ELF-1 (cell line): ENCODE measurements at places on chromosomes 6 and 20.

GRCh38 chr6:30150671-30151395, 10.2 kb downstream of the TRIM10 start:
- DNase-seq: no peak

GRCh38 chr6:157278171-157278570, 45.1 kb downstream of the TMEM242 start:
- no peak for DNase-seq

DNA sequence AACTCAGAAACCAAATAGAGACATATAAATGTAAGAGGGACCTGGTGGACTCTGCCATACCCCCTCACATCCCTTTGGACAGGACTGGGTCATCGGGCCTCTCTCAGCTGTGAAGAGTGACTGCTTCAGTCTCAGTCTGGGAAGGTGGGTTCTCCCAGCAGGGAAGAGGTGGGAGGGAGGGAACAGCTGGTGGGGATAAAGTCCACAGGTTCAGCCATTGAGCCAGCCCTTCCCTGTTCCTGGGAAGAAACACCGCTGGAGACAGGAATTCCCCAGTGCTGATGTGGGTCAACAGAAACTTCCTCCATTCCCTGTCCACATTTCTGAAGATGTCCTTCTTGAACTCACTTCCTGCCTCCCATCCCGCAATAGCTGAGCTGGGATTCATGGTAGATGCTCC, 209.2 kb upstream of the PMEPA1 start:
- no peak for DNase-seq

GRCh38 chr6:126337323-126337722, 2.6 kb upstream of the CENPW start:
- no peak for DNase-seq

DNA sequence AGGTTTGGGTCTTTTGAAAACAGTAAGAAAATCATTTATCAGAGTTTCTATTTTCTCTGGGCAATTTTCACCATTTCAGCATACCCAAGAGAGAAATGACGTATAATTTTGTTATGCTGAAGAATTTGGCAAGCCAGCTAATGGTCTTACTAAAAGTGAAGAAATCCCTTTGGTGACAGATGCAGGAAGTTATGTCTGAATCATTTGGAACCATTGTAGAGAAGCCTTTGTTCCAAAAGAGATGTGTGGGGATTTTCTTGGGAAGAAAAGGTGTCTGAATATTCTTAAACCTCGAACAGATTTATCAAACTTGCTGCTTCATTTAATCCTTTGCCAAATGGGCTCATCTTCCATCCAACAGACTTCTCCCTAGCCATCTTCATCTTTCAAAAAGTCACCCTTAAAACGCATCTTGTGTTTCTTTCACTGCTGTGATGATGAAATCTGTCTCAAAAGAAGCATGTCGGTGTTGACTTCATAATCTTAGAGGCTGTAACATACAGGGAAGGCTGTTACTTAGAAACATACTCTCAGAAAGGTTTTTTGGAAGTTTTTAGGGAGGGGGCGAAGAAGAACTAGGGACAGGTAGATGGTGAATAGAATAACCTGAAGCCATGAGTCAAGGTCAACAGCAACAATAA, 39.5 kb downstream of the CITED2 start:
- DNase-seq: no peak

DNA sequence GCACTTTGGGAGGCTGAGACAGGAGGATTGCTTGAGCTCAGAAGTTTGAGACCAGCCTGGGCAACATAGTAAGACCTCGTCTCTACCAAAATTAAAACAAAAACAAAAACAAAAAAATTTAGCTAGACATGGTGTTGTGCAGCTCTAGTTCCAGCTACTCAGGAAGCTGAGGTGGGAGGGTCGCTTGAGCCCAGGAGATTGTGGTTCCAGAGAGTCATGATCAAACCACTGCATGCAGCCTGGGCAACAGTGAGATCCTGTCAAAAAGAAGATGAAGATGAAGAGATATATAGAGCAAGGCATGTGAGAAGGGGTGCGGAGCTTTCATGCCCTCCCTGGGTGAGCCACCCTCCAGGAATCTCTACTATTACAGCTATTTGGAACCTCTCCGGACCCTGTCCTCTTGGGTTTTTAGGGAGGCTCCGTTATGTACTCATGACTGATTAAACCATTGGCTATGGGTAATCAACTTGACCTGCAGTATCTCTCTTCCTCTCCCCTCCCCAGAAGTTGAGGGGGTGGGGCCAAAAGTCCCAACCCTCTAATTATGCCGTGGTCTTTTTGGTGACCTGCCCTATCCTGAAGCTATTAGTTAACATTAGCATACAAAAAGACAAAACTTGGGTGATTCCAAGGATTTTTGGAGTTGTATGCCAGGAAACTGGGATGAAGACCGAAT, 9.0 kb downstream of the POLH start:
- no peak for DNase-seq

DNA sequence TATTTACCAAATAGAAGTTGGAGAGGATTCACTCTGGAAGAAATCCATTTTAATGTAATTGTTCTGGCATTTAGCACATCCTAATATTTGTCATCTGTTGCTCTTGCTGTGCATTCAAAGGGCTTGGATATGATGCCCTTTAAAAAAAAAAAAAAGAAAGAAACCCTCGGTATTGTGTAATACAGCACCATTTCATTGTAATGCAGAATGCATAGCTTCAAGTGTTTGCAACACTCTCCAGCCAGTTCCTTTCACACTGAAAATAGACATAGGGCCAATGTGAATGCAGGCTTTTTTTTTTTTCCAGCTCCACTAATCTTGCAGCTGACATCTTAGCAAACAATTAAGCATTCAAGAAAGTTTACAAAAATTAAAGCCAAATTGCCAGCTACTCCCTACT, 197.4 kb upstream of the POU3F2 start:
- no peak for DNase-seq
